Jurkat, Clone E6-1 (cell line): ENCODE measurements at places on chromosomes 5 and 9.

DNA sequence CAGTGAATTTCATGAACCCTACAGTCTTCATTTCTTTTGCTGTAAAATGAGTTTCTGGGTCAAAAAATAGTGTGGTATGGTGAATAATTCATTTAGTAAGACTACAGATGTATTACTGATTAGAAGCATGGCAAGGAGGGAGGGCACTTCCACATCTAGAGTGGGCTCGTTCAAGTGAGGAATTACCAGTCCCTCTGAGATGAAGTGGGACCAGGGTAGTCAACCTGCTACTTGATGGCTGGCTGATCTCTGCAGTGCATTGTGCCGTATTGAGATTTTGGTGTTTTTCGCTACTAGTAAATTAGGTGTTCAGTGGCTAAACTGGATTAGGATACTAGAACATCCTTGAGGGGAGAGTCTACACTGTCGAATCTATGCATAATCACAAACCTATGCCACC is 10.8 kb downstream of the CDC37L1 start:
- DNase-seq: no peak

DNA sequence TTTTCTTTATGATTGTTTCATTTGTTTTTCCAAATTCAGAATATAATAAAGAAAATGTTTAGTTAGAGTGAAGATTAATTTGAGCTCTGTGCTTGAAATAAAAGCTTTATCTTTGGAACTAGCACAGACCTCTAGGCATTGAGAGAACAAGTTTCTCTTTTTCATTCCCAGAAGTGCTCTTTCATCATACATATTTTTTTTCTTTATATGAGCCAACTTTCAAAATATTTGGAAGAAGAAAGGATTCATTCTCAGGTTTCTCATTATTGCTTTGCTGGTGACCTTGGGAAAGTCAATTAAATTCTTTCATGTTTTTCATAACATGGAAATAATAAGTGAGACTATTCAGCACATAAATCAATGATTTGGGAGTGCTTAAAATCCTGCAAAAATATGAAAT is 16.8 kb downstream of the CTXN3 start:
- DNase-seq: no peak

DNA sequence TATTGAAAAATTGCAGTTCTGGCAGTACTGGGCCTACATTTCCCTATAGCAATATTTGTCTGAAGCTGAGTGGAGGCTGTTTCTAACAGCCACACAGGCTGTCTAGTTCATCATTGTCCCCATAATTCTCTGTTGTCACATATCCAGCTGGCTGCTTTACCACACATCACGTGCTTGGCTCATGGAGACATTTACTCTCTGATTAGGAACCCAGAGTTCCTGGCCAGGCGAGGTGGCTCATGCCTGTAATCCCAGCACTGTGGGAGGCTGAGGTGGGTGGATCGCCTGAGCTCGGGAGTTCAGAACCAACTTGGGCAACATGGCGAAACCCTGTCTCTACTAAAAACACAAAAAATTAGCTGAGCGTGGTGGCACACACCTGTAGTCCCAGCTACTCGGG is 81.4 kb downstream of the PGM5 start:
- no peak for DNase-seq

DNA sequence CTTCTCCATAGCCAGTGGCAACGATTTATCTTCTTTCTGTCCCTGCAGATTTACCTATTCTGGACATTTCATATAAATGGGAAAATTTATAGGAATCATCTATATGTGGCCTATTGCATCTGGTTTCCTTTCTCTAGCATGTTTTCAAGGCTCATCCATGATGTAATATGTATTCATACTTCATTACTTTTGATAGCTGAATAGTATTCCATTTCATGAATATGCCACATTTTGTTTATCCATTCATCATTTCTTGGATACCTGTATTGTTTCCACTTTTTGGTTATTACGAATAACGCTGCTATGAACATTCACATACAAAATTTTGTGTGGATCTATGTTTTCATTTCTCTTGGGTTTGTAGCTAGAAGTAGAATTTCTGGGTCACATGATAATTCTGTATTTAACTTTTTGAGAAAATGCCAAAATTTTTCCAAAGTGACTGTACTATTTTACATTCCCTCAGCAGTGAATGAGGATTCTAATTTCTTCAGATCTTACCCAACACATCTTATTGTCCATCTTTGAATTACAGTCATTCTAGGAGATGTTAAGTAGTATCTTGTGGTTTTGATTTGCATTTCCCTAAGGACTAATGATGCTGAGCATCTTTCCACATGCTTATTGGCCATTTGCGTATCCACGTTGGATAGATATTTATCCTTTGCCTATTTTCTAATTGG is 3.6 kb downstream of the IARS1 start:
- no peak for DNase-seq

GRCh38 chr5:122499585-122499984 is 187.5 kb downstream of the SNCAIP start:
- no peak for DNase-seq

- DNase-seq: no peak
Observed at GRCh38 chr5:54630738-54631359, 113.3 kb downstream of the SNX18 start.

GRCh38 chr9:88198341-88198807 is 60.1 kb upstream of the SPATA31C2 start:
- no peak for DNase-seq

GRCh38 chr5:132692632-132692967 is 18.8 kb downstream of the IL4 start:
- DNase-seq: no peak
